ENCODE measurements at places on chromosomes 11 and 22.

DNA sequence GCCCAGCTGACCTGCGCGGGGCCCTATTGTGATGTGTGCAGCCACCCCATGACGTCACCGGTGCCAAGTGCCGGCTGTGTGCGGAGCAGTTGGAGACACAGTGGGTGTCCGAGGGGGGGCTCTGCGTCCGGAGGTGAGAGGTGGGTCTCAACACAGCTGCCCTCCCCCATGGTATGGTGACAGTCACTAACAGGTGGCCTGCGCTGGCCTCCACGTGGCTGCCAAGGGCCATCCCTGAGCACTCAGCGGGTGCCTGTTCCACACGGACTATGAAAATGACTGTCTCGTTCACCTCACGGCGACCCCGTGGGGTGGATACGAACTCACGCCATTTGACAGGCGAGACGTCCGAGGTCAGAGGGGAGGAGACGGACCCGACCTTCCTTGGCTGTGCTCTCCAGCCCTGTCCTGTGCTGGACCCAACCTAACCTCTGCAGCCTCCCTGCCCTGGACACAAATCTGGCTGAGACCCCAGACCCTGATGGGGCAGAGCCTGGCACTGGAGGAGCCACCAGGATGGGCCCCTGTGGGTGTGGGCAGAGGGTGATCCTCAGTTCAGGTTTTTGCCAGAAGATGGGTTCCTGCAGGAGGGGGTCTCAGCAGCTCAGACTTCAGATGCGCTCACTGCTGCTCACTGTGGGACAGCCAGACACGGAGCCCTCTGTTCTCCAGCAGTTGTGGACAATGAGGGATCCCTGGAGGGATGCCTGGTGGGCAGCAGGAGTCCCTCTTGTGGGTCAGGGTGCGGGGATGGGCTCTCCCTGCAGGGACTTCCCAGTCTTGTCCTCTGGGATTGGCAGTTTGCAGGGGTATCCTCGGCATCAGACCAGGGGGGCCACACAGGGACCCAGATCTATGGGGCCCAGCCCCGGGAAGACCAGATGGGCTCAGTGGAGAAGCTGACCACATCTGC, 6.3 kb downstream of the HRAS start:
- no peak for DNase-seq

DNA sequence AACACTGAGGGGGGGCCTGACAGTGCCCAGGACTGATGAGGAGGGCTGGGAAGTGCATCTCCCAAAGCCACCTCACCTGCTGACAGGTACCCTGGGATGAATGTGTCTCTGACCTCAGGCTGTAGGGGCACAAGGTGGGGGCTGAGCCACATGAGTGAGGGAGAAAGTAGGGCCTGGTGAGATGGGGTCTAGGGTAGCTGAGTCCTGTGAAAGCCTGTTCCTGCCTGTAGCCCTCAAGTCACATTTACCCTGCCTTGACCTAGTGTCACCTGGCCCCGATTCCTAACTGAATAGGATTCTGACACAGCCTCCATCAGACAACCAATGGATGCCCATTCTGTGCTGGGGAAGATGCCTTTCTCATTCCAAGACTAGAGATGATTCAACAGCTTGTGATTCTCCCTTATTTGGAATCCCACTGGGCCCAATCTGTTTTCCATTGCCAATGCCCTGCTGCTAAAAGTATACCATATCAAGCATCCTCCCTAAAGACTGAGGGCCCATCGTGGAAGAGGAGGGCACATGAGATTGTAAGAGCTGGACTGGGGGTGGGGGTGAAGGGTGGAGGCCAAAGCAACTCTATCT, 11.1 kb upstream of the RFPL1 start:
- no peak for DNase-seq

DNA sequence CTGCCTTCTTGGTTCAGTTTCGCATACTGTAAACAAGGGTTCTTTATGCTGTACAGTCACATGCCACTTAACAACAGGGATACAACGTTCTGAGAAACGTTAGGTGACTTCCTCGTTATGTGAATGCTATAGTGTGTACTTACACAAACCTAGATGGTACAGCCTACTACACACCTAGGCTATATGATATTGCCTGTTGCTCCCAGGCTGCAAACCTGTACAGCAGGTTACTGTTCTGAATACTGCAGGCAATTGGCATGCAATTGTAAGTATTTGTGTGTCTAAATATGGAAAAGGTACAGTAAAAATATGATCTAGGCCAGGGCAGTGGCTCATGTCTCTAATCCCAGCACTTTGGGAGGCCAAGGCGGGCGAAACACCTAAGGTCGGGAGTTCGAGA, 85.7 kb upstream of the PRDM11 start:
- no peak for DNase-seq

- no peak for DNase-seq
Measured at GRCh38 chr11:67635231-67635521, 4.4 kb downstream of the TBX10 start.

DNA sequence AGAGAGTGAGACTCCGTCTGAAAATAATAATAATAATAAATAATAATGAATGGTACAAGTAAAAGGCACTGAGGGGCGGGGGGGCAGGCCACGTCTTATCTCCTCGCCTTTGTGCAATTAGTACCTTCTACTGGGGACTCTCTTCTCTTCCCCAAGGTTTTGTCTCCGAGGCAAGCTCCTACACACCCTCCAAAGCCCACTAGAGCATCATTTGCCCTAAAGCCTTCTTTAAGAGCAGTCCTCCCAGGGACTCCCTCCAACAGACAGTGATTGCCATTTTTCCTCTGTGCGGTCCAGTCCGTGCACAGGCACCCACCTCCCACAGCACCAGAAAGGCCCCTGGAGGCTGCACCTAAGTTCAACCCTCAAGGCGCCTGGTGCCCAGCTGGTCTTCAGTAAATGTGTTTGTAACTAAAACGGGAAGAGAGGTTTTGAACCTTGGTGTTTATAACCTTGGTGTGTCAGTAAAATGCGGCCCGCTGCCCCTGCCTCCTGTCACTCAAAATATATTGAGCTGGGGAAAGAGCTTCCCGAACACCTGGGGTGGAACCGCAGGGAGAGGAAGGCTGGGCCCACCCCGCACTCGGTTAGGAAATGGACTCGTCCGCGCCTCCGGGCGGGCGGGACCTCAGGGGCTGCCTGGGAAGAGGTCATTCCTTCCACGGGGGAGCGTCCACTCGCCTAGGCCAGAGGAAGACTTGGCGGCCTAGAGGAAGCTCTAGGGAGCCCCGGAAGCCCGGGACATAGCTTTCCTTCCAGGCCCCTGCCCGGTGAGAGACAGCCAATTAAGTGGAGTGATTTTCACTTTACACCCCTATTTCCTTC, 4.7 kb upstream of the KDELR3 start:
- DNase-seq: no peak

GRCh38 chr11:109784536-109784935, 308.7 kb upstream of the ZC3H12C start:
- no peak for DNase-seq

GRCh38 chr22:49070501-49070900, 757.2 kb downstream of the BRD1 start:
- DNase-seq: no peak

All from putamen (tissue), 1 donor.